Fibroblast of gingiva (primary cell): ENCODE measurements at places on chromosomes 13 and 19.
A peak's percentile ranks its signal among the peaks of the same experiment; 100 is the strongest.

- DNase-seq: peak; percentile 30
Observed at GRCh38 chr19:35901854-35902661, at the start of gene HCST. HCST (plus strand) TSS chr19:35902529; CDS start chr19:35902594, 65 bp downstream.

- peak; percentile 21 for DNase-seq
Observed at GRCh38 chr13:79722885-79723445, 242.0 kb downstream of the NDFIP2 start.

DNA sequence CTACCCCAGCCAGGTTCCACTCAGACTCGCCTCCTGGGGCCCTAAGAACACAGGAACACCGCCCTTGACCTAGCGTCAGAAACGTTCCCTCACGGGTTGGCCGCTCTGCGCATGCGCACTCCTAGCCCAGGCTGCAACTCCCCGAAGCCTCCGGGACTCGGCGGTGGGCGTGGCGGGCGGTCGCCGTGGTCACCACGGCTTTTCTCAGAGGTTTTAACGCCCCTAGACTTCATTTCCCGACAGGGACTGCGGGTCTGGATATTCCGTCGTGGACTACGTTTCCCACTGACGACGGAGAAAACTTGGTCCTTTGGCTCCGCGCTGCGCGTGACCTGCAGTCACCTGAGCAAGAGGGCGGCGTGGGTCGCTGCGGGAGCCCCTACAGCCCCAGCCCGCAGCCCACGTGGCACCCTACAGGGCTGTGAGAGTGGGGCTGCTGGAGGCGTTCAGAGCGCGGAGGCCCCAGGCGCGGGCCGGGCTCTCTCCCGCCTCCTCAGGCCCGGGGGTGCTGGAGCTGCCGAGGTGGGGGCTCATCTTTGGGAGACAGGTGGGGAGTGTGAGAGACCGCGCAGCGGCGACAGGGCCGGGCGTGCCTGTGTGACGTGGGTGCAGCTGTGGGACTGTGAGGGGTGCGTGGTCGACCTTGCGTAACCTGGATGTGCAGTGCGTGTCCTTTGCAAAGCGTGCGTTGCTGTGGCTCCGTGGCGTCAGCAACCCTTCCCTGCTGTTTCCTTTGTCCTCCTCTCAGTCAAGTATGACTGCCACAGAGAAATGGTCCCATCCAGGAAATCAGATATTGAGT lies 38.0 kb upstream of the ZNF573 start:
- peak; percentile 29 for DNase-seq

GRCh38 chr19:44635581-44636438 lies 7.9 kb upstream of the PVR start:
- peak; percentile 59 for DNase-seq

DNA sequence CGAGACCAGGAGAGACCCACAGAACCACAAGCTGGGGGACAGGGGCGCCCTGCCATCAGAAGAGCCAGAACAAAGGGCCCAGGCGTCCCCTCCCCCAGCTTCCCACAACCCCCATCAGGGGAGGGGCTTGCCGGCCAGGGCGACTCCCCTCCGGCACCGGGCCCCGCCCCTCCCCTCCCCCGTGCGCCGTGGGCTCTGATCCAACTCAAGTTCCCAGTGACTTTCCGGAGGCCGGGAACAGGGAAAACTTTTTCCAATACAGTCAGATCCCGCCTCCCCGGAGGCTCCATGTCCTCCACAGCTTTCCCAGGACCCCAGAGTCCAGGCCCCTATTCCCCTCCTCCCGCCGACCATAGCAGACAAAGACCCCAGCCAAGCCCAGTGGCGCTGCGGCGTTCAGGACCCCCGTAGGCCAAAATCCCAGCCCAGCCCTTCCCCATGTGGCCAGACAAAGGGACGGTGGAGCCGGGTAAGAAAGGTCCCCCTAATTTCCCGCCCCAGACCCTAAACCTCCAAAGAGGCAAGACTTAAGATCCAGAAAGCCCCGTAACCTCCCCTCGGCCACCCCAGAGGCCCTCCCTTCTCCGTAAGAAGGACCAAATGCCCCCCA lies 673 bp downstream of the TEAD2 start:
- peak; percentile 75 for DNase-seq

DNA sequence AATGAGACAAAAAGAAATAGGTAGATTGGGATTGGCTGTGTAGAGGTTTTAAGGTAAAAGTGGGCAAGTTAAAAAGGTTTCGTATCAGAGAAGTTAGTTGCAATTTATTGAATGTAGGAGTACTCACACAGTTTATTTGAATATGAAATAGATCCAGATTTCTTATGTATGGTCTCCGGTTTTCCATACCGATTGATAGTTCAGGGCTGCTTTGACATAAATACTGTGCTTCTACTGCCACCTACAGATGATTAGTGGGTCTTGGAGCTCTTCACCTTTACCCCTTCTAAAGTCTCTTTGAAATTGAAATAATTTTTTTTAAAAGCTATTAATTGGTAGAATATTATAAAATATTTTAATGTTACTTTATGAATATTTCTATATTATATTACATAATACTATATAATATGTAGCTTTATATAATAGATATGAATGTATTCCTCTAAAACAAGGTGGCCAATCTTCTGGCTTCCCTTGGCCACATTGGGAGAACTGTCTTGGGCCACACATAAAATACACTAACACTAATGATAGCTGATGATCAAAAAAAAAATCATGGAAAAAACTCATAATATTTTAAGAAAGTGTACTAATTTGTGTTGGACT lies 7.7 kb upstream of the GPR18 start:
- peak; percentile 51 for DNase-seq

- DNase-seq: no peak
Observed at GRCh38 chr19:40009674-40010073, 12.8 kb downstream of the ZNF546 start.

- no peak for DNase-seq
Observed at GRCh38 chr13:50747737-50748350, 95.6 kb downstream of the DLEU7 start.

DNA sequence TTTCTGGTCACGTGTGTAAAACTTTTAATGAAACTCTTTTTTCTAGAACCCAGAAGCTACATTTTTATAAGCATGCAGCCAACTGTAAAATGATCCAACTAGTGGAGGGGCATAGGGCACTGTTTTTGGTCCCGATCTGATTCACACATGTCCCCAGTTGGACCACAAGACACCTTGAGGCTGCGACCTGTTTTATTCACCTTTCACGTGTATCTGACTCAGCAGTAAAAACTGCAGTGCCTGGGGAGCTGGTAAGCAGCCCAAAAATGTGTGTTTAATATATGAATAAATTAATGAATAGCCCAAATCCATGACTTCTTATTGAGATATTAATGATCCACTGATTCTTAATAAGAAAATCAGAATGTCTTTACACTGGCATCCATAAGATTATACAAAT lies 140.4 kb downstream of the COL4A1 start:
- no peak for DNase-seq

GRCh38 chr13:88717946-88718345 lies 1046.8 kb downstream of the SLITRK5 start:
- DNase-seq: no peak

- peak; percentile 75 for DNase-seq
Observed at GRCh38 chr19:4066682-4067395, at the start of gene ZBTB7A. ZBTB7A (minus strand) TSS chr19:4066899; CDS start chr19:4055232, 11,667 bp downstream.

DNA sequence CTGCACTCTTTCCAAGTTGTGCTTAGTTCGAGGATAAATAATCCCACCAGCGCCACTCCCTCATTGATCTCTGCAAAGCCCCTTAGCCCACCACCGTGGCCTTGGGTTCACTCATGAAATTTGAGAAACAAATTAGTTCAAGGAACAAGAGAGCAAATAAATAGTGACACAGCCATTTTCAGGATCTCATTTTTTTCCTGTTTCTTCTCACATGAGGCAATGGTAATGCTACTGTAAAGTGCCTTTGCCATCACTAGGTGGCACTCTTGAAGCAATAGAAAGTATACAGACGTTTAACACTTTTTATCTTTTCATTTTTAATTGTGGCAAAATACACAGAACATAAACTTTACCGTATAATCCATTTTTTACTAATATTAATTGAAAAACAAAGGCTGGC lies 76.8 kb upstream of the ZNF835 start:
- DNase-seq: no peak

- no peak for DNase-seq
Observed at GRCh38 chr13:35780613-35781012, 304.1 kb upstream of the MAB21L1 start.

DNA sequence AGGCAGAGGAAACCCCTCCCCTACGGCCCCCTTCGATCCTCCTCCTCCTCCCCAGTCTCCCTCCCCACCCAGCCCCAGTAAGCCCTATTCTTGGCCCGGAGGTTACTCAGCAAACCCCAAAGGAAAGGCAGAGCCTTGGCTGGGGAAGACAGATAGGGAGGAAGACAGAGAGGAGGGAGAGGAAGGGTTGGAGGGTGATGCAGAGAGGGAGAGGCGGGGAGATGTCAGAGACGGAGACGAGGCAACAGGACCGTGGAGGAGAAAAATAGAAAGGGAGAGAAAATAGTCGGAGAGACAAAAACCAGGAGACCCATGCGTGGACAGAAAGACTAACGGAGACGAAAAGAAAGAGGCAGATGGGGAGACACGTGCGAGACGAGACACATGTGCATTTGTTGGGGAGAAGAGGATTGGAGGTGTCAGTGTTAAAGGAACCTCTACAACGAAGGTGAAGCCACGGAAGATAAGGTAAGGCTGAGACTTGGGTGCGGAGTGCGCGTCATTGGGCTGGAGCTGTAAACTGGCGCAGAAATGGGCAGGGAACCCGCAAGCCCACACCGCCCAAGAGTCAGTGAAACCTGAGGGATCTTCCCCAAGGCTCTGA lies 2.9 kb downstream of the TGFB1 start:
- DNase-seq: no peak

GRCh38 chr13:29411481-29411880 lies 184.0 kb downstream of the SLC7A1 start:
- no peak for DNase-seq

DNA sequence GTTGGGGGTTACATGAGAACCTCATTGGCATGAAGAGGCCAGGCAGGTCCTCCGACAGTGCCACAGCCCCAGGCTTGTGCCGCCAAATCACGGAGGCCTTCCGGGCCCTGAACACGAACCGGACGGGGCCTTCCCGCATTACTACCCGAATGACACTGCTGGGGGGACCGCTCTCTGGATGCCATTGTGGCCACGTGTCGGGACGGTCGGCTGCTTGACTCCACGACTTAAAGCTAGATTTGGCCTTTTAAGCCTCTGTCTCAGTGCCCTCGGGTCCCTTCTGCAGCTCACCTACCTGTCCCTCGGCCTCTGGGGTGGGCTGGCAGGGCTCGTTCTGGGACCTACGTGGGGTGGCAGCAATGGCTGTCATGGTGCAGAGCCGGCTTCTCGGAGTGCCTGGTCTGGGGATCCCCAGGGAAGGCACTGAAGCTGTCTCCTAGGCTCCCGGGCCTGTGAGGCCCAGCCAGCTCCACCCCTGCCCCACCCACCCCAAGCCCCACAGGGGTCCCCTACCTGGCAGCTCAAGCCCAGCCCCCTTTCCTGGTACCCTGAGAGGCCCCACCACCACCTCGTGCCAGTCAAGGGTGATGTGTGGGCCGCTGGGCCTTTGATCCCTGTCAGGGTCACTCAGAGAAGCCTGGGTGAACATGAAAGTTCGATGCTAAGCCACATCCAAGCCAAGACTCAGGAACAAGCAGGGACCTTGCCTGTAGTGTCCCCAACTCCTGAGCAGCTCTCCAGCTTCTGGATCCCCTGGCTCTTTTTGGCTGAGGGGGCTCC lies 245.8 kb upstream of the SGCG start:
- DNase-seq: no peak

DNA sequence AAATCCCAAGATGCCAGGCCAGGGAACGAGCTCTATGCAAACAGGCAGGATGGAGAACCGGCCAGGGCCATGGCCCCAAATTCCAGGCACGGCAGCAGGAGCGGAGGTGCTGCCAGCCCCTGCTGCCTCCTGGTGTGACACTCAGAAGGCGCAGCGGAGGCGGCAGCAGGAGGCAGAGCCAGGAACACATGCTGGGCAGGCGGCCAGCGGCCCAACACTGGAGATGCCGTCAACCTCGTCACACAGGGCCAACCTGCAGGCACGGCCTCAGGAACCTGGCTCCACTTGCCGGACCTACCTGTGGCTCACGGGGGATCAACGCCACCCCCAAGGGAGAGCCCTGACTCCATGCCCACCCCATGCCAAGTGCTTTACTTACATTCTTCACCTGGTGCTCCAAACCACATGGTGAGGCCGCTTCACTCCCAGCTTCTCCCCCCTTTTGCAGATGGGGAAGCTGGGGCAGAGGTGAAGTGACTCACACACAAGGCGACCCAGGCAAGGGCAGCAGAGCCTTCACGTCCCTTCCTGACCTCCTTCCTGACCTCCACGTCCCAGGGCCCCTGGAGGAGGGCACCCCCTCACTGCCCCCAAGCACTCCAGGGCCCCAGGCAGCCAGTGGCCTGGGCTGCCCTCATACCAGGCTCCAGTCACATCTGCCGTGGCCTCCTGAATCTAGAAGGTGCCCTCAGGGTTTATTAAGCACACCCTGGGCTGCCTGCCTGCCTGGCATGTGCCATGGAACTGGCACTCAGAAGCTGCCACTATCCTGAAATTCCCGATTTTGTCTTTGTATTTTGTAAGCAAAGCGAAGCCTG lies 43.5 kb downstream of the GGACT start:
- no peak for DNase-seq

DNA sequence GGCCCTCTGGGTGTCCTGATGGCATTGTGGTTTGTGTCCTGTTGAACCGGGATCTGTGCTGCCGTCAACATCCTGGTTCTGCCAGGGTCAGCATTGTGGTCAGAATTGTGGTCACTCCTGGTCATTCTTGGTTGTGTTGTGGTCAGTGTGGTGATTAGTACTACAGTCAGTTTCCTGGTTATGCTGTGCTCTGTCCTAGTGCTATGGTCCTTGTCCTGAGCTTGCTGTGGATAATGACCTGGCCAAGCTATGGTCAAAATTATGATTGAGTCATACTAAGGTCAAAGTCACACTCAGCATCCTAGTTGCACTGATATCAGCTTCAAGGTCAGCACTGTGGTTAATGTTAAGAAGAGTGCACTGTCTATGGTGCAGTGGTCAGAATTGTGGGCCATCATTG lies 4.5 kb upstream of the OLFM2 start:
- DNase-seq: no peak

GRCh38 chr19:1746401-1747284 lies 6.7 kb upstream of the ONECUT3 start:
- no peak for DNase-seq

- DNase-seq: no peak
Observed at GRCh38 chr19:35784503-35785338, 9.4 kb downstream of the ARHGAP33 start.
